ENCODE measurements at places on chromosomes 7 and 10.

DNA sequence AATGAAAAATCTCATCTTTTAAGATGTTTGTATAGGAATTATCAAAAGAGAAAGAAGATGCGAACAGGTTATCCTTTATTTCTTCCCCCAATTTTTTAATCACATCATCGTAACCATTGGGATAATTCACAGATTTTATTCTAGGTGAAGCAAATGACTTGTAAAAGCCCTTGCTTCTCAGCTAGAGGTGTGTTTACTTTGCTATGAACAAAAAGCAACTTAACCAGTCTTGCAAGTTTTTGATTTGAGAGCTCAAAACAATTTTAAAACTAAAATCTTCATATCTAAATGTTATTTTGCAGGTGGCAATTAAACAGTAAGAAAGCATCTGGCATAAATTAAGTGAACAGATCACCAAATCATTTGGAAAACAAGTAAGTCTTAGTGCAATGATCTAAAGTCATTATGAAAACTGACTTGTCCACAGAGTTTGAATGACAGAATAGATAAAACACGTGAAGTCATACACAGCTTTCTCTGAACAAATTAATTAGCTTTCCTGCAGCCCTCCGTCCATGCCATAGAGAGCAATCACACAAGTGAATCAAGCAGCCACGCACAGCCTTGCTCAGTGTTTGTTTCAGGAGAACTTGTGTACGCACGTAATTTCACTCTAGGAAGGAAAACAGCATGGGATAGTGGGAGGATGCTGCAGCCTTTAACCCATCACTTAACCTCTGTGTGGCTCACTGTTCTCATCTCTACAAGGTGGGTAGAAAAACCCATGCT is 85.0 kb upstream of the ZNF800 start:
- DNase-seq = no peak

GRCh38 chr7:82235713-82236112 is 207.9 kb downstream of the CACNA2D1 start:
- no peak for DNase-seq

- no peak for DNase-seq
Measured at GRCh38 chr7:129188372-129188891, at the start of gene SMO. SMO (plus strand) TSS chr7:129188633; CDS start chr7:129189152, 519 bp downstream.

- DNase-seq = no peak
Measured at GRCh38 chr10:104318810-104319741, 19.2 kb downstream of the ITPRIP start.

GRCh38 chr7:53604201-53604600 is 568.8 kb downstream of the POM121L12 start:
- DNase-seq = no peak

DNA sequence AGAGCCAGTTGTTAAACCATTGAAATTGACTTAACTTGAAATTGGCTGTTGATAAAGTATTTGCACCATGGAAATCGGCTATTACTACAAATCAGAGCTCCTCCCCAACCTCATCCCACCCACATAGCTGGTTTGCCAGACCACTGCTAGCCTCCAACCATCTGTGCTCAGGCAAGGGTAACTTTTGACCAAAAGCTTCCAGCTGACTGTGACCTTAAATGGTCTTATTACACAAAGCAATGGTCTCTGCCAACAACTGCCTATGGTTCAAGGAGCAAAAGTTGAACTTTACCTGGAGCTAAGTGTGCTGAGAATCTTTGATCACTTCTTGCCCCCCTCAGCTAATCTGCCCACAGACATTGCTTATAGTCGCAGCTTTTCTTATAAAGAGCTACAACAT is 48.5 kb upstream of the ADRB1 start:
- no peak for DNase-seq

GRCh38 chr10:12500381-12501303 is 151.3 kb downstream of the CAMK1D start:
- no peak for DNase-seq

- no peak for DNase-seq
Measured at GRCh38 chr10:80518143-80518806, 19.4 kb upstream of the SH2D4B start.

DNA sequence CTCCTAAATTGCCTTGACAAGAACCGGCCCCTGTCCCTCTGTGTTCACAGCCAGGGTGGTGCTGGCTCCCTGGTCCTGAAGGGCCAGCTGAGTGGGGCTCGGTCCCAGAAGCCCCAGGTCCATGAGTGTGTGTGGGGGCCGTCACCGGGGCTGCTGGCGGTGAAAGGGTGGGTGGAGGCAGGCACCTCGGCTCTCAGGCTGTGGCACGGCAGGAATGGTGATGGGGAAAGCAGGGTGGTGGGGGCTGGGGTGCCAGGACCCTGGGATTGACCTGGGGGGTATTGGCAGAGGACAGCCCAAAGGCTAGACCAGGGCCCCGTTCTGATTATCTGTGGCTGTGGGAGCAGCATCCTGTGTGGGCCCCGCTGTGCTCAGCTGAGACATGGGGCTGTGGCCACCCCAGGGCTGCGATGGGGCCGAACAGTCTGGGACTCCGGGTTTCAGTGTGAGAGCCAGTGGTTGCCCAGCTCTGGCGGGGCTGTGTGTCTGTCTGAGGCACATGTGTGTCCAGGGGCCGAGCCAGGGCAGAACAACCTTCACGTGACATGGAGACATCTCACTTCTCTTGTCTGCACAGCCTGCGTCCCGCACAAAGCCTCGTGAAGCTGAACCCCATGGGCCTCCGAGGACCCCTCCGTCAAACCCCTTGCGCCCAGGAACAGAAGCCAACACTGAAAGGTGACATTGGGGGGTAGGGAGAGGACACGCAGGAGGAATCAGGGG is 144.2 kb downstream of the ELFN1 start:
- no peak for DNase-seq

GRCh38 chr10:117723343-117723742 is 180.8 kb downstream of the EMX2 start:
- DNase-seq = no peak

DNA sequence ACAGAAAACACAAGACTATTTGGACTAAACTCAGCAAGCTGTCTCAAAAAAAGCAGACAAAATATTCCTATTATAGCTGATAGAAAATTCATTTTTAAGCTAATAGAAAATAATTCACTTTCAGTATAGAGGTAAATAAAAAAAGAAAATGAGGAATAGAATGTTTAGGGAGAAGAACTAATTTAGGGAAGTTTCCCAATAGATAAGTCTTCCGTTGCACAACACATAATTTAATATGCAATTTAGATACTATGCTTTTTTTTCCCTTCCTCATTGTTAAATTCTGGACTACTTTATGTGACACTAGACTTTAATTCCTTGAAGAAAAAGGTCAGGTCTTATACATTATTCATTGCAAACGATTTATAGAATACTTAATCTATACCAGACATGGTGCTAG is 10.3 kb downstream of the PNPLA8 start:
- DNase-seq = no peak

GRCh38 chr7:82839063-82839462 is 323.6 kb downstream of the PCLO start:
- no peak for DNase-seq

- DNase-seq = no peak
Measured at GRCh38 chr7:132516042-132516840, 60.0 kb downstream of the PLXNA4 start.

DNA sequence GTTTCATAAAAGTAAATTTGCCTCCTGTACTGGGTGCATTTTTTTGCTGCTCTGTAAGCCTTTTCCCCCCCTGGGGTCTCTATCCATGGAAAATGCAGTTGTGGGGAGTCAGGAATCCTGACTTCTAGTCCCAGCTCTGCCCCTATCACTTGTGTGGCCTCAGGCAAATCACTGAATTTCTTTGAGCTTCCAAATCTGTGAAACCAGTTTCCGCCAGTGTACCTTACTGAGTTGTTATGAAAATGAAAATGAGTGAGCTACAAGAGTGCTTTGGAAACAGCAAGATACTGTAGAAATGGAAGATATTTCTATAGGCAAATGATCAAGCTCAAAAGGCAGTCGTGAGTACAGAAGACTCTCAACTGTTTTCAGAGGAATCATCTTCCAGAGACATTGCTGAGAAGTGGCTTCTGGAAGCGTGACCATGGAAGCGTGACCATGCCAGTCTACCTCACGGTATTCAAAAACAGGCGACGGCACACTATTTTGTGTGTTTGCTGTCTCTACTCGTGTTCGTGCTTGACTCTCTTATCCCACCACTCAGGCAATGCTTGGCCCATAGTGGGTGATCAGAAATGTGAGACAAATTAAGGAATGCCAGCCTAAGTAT is 107.4 kb downstream of the ATXN7L1 start:
- DNase-seq = no peak

DNA sequence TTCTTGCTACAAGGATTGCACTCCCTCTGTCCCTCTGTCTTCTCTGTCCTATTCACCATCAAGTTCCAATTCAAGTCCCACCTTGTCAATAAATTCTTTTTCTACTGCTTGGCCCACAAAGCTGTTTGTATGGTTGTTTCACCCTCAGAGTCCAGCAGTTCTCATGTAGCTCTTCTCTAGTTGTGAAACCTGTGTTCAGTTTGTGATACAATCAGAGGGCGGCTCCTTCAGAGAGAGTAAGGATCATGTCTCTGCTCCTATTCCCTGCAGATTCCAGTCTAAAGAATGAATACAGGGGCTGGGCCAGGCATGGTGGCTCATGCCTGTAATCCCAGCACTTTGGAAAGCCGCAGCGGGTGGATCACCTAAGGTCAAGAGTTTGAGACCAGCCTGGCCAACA is 126.6 kb upstream of the BET1 start:
- DNase-seq = no peak

GRCh38 chr10:20746856-20747255 is 150.3 kb downstream of the NEBL start:
- DNase-seq = no peak

GRCh38 chr10:33487014-33487776 is 152.7 kb upstream of the NRP1 start:
- DNase-seq = no peak
